ENCODE measurements at places on chromosomes 4 and X.

DNA sequence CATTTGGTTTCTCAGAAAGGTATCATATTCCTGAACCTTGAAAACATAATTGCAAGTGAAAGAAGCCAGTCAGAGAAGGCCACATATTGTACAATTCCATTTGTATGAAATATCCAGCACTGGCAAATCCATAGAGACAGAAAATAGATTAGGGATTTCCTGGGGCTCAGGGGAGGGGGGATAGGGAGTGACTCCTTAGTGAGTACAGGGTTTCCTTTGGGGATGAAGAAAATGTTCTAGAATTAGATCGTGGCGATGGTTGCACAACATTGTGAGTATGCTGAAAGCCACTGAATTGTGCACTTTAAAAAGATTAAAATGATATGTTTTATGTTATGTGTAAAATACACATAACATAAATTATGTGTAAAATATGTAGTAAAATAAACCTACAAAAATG, 10.3 kb downstream of the XPNPEP2 start:
- DNase-seq: no peak

DNA sequence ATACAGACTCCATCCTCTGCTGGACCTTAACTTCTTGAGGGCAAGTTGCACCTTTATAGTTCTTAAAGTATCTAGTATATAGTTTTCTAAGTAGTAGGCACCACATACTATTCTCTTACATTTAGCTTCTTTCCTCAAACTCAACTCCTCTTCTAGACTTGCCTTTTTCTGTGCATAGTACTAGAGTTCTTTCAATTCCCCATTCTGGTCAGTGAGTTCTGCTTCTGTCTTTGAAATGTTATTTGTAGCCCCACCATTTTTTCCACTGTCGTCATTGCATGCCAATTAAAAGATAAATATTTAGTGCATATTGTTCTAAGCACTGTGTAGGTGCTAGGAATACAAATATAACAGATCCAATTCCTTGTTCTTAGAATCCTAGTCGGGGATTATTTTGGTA, 31.6 kb downstream of the CDKL5 start:
- DNase-seq: no peak

DNA sequence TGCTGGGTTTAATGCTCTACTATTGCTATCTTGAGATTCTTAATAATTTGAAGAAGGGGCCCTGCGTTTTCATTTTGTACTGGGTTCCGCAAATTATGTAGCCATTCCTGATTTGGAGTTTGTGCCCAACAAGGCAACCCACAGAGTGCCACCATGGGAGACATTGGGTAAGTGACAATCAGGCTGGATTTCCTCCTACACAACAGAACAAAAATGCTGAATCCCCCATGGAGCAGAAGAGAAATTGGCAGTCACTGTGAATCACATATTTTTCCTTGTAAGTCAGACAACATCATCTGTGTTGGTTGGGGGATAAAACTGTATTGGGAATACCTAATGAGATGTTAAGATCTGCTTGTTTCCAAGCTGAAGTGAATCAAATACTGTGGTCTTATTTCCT, 80.9 kb downstream of the CNGA2 start:
- no peak for DNase-seq

- DNase-seq: no peak
These were observed 38.6 kb upstream of the CEP135 start for GRCh38 chr4:55910140-55910539.

DNA sequence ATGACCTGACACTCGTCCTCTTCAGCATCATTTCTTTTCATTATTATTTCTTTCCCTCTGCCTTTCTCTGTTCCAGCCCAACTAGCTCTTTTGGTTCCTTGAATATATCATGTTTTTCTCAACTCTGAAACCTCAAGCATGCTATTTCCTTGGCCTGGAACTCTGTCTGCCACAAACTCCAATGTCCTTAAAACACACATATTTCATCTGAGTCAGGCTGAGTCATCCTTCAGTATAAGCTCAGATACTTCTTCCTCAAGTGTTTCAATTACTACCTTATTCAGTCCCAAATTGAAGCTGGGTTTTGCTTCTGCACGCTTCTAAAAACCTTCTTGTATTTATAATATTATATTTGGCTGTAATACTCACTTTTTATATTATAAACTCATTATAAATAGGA, 424.2 kb downstream of the PDGFC start:
- DNase-seq: no peak

GRCh38 chr4:184198190-184198589, 19.5 kb downstream of the ENPP6 start:
- DNase-seq: peak; percentile 39

GRCh38 chr4:41257906-41258305, 1.2 kb downstream of the UCHL1 start:
- DNase-seq: no peak

- no peak for DNase-seq
These were observed 127.2 kb upstream of the GPC4 start for GRCh38 chrX:133542476-133542875.

DNA sequence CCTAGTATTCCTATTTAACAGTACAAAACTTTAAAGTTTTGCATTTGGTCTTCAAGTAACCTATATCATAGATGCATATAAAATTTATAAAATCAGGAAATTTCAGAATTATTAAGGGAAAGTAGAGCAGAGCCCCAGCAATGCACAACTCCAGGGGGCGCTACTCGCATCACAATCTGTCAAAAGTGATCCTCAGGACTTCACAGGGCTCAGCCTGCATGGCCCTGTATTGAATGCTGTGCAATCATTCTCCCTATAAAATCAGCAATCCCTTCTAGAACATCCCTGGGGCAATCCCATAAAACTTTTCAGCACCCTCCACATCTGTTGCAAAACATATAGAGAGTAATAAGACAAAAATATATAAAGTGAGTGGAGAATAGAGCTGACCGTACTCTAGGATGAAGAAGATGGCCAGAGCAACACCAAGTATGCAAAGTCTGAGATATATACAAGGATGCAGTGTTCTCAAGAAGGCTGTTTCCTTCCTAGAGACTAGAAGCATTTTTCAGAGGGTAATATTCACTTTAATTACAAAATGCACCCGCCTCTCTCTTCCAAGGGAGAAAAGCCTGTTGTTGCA, 12.5 kb upstream of the PPARGC1A start:
- no peak for DNase-seq

DNA sequence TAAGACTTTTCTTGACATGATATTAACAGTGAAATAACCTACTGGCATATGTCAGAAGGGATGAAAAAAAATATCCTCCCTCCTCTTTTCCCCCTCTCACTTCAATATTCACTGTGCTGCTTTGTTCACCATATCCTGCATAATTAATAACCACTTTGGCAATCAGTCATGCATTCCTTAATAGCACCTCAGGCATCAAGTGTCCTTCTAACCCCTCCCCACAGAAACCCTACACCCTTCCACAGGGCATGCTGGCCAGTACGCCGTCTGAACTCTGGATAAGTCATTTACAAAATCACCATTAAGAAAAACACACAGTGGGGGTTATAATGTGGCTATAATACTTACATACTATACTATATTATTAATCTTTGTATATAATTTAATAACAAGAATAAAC, 165.9 kb downstream of the PDGFC start:
- no peak for DNase-seq

DNA sequence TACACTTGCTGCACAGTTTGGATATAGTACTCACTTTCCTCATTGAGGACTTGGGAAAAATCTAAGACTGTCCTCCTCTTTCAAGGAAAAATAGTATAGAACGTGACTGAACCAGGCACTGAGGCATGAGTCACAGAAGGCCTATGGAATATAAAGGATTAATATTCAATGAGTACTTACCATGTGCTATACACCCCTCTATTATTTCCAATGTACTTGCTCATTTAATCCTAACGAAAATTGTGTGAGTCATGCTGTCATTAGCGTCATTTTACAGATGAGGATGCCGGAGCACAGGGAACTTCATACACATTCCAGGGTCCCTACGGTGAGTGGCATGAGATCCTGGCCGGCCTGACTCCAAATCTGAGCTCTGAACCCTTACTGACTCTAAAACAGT, 2136.2 kb upstream of the TENM3 start:
- DNase-seq: no peak

- DNase-seq: no peak
These were observed 68.3 kb downstream of the ABLIM2 start for GRCh38 chr4:8090312-8090711.

DNA sequence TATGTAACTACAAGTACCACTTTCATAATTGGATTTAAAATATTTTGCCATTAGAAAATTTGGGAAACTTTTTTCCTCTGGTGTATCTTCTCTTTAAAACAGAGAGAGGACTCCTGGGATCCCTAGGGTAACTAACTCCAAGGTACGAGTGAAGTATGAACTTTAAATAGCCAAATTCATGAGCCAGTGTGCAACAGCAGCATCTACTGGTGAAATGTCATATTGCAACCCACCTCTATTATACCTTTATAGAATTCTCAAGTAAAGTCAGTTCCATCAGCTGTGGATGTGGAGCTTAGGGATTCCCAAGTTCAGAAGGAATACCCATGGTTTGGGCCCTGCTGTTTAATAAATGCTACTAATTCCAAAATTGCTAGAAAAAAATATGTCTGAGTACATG, 282.7 kb upstream of the TAPT1 start:
- no peak for DNase-seq

All from femur (tissue), 1 donor.